ENCODE measurements at places on chromosomes 4 and X.
A peak's percentile ranks its signal among the peaks of the same experiment; 100 is the strongest.

- no peaks in the 10 kb centered on the region for H3K4me1 ChIP-seq
- DNase-seq: no peak
- H3K27me3 ChIP-seq: no peaks in the 10 kb centered on the region
- no peak overlapping the region for H3K27ac ChIP-seq
Observed at GRCh38 chrX:78710171-78710570, 37.3 kb upstream of the LPAR4 start.

- no peaks in the 10 kb centered on the region for H3K36me3 ChIP-seq
- peaks cover 20% of the 10 kb centered on the region for H3K4me1 ChIP-seq
- no peak for DNase-seq
- H3K27ac ChIP-seq: peak overlapping the region; percentile 88
- peak overlapping the region; percentile 58 for H3K4me3 ChIP-seq
- H3K27me3 ChIP-seq: no peaks in the 10 kb centered on the region
Observed at GRCh38 chr4:122619611-122620010, 1.3 kb downstream of the IL21 start.

GRCh38 chr4:28654618-28655017 lies 1794.0 kb downstream of the STIM2 start:
- no peaks in the 10 kb centered on the region for H3K36me3 ChIP-seq
- no peaks in the 10 kb centered on the region for H3K27me3 ChIP-seq
- H3K4me3 ChIP-seq: no peak overlapping the region
- H3K27ac ChIP-seq: no peak overlapping the region
- H3K4me1 ChIP-seq: no peaks in the 10 kb centered on the region

DNA sequence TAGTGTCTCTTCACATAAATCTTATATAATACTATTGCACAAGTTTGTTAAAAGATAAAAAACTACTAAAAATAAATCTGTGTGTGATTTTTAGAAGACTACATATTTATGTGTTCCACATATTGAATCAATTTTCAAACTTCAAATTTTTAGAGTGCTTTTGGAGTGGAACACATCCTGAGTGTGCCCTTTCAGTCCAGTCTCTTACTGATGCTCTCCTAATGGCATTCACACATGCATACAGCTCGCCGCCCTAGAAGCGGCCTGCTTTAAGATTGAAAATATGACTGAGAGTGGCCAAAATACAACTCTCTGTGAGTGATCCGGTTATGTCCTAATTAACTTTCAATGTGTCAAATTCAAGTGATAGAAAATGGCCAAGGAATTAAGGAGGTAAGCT lies 628.8 kb downstream of the ANKRD50 start:
- DNase-seq: no peak
- no peak overlapping the region for H3K27ac ChIP-seq
- no peaks in the 10 kb centered on the region for H3K27me3 ChIP-seq
- H3K4me1 ChIP-seq: no peaks in the 10 kb centered on the region
- no peaks in the 10 kb centered on the region for H3K36me3 ChIP-seq

GRCh38 chr4:184958127-184958922 lies 60.0 kb upstream of the HELT start:
- no peaks in the 10 kb centered on the region for H3K4me1 ChIP-seq
- no peak overlapping the region for H3K27ac ChIP-seq

GRCh38 chr4:80062527-80062926 lies 10.5 kb downstream of the ANTXR2 start:
- DNase-seq: no peak
- H3K4me1 ChIP-seq: peaks cover 30% of the 10 kb centered on the region
- H3K27me3 ChIP-seq: no peaks in the 10 kb centered on the region
- peak overlapping the region; percentile 70 for H3K27ac ChIP-seq
- peaks cover 34% of the 10 kb centered on the region for H3K36me3 ChIP-seq
- no peak overlapping the region for H3K4me3 ChIP-seq

- peaks cover 20% of the 10 kb centered on the region for H3K27me3 ChIP-seq
- H3K4me3 ChIP-seq: no peak overlapping the region
- no peaks in the 10 kb centered on the region for H3K36me3 ChIP-seq
- no peaks in the 10 kb centered on the region for H3K4me1 ChIP-seq
Observed at GRCh38 chr4:16694173-16694883, 204.1 kb downstream of the LDB2 start.

- H3K27ac ChIP-seq: no peak overlapping the region
- no peak for DNase-seq
- H3K27me3 ChIP-seq: no peaks in the 10 kb centered on the region
- no peak overlapping the region for H3K4me3 ChIP-seq
Observed at GRCh38 chrX:119181491-119181890, 53.9 kb upstream of the KIAA1210 start.

- H3K36me3 ChIP-seq: peaks cover 6% of the 10 kb centered on the region
- no peak overlapping the region for H3K27ac ChIP-seq
- no peak for DNase-seq
Observed at GRCh38 chrX:370244-370962, 16.3 kb downstream of the PPP2R3B start.

GRCh38 chr4:110106931-110107296 lies 91.5 kb downstream of the ELOVL6 start:
- DNase-seq: no peak
- H3K4me3 ChIP-seq: no peak overlapping the region
- H3K36me3 ChIP-seq: peaks cover 2% of the 10 kb centered on the region
- H3K4me1 ChIP-seq: no peaks in the 10 kb centered on the region

GRCh38 chr4:27121830-27122229 lies 261.2 kb downstream of the STIM2 start:
- H3K4me1 ChIP-seq: no peaks in the 10 kb centered on the region
- peaks cover 28% of the 10 kb centered on the region for H3K27me3 ChIP-seq
- no peak for DNase-seq
- H3K36me3 ChIP-seq: no peaks in the 10 kb centered on the region
- H3K27ac ChIP-seq: no peak overlapping the region
- H3K4me3 ChIP-seq: no peak overlapping the region

GRCh38 chr4:1449833-1450741 lies 43.8 kb upstream of the NKX1-1 start:
- H3K4me3 ChIP-seq: no peak overlapping the region
- H3K36me3 ChIP-seq: no peaks in the 10 kb centered on the region
- H3K27me3 ChIP-seq: peaks cover 18% of the 10 kb centered on the region
- H3K27ac ChIP-seq: no peak overlapping the region
- no peak for DNase-seq

GRCh38 chr4:173046818-173047217 lies 121.8 kb upstream of the GALNT7 start:
- no peak overlapping the region for H3K27ac ChIP-seq
- H3K36me3 ChIP-seq: peaks cover 2% of the 10 kb centered on the region
- DNase-seq: no peak

DNA sequence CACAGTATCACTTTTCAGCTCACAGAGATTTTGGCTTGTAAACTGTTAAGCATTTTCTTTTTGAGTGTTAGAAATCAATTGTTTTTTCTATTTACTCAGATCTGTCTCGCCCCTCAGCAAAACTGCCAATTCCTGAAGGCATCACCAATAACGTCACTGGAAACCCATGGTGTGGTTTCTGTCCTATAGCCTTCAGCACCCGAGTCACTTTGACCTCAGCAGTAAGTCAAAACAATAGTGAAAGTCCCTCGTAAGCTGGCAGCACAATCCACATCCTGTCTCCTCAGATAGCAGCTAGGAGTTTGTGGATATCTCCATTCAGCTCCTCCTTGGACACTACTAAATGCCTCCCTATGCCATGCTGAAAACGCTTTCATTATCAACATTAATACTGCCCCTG lies 1787.4 kb upstream of the ADGRL3 start:
- no peak for DNase-seq
- H3K27me3 ChIP-seq: no peaks in the 10 kb centered on the region
- H3K4me1 ChIP-seq: no peaks in the 10 kb centered on the region

DNA sequence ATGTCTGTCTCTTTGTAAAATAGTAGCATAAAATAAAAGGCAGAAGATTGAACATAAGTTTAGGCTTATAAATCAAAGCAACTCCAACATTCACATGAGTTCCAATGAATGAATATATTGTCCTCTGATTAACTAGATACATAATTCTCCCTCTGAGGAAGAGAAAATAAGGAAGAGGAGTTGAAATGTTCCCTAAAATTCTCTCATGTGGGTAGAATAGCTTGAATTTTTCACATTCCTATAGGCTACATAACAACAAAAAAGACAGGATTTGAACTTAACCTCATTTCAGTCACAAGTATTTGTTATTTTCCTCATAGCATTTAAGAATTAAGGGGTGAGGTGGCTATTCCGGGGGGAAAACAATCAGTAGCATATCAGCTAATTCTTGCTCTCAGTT lies 462.4 kb upstream of the NDST4 start:
- DNase-seq: no peak
- no peaks in the 10 kb centered on the region for H3K4me1 ChIP-seq
- no peak overlapping the region for H3K27ac ChIP-seq
- peaks cover 1% of the 10 kb centered on the region for H3K36me3 ChIP-seq
- no peaks in the 10 kb centered on the region for H3K27me3 ChIP-seq
- H3K4me3 ChIP-seq: no peak overlapping the region

DNA sequence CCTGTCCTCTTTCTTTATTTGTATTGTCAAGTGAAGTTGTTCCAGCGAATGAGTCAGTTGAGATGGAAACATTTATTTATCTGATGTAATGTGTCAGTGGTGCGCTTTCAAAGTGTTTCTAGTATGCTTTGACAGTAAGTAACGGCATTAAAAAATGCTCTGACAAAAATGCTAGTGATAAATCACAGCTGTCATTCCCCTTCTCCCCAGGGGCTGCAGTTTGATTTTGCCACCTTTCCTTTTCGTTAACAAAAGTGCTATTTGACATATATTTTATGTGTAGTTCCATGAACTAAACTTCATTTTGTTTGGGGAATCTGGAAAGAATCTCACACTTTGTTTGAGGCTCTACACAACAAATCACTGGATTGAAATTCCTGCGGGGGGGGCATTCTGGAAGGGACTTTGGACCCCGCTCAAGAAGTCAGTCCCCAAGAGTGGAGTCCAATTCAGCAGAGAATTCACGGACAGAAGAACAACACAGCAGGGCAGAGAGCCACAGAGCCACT lies 7.6 kb upstream of the TBC1D19 start:
- no peaks in the 10 kb centered on the region for H3K4me1 ChIP-seq
- no peak for DNase-seq
- H3K27ac ChIP-seq: no peak overlapping the region
- H3K27me3 ChIP-seq: peaks cover 28% of the 10 kb centered on the region
- no peaks in the 10 kb centered on the region for H3K36me3 ChIP-seq

DNA sequence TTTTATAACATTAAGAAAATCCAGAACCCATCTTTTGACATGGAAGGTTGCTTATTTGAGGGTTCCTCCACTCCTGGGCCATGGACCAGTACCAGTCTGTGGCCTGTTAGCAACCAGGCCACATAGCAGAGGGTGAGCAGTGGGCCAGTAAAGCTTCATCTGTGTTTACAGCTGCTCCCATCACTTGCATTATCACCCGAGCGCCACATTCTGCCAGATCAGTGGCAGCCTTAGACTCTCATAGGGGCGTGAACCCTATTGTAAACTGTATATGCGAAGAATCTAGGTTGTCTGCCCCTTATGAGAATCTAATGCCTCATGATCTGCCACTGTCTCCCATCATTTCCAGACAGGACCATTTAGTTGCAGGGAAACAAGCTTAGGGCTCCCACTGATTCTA lies 58.6 kb downstream of the NDST4 start:
- no peaks in the 10 kb centered on the region for H3K4me1 ChIP-seq

DNA sequence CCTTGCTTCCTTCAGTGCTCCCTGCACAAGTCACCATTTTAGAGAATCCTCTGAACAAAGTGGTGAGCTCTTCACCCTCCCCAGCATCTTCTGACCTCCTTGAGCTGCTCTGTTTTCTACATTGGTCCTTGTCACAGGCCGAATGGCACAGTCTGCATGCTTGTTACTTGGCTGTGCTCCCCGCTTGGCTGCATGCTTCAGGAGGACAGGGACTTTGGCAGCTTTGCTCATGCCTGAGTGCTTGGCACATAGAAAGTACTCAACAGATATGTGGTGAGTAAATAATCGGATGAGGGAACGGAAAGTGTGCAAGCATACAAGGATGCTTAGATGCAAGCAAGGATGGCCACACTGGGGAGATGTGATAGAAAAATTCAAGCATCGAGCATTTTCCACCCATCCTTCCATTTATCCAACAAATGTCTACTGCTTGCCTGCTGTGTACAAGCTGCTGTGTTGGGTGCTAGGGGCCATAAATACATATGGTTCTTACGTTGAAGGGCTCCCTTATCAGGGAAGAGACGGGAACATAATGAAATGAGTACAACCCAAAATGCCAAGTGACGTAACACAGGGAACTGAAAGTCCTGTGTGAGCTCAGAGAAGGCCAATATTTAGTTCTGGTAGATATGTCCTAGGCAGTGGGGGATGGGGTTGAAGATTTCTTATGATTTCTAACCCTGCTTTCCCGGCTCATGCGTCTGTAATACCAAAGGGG lies 31.2 kb downstream of the SLC2A9 start:
- no peaks in the 10 kb centered on the region for H3K27me3 ChIP-seq
- H3K4me1 ChIP-seq: no peaks in the 10 kb centered on the region
- H3K27ac ChIP-seq: no peak overlapping the region
- no peaks in the 10 kb centered on the region for H3K36me3 ChIP-seq

Measured in central memory CD8-positive, alpha-beta T cell (primary cell).